SIG-M5 (cell line): ENCODE measurements at places on chromosomes 2 and 18.

DNA sequence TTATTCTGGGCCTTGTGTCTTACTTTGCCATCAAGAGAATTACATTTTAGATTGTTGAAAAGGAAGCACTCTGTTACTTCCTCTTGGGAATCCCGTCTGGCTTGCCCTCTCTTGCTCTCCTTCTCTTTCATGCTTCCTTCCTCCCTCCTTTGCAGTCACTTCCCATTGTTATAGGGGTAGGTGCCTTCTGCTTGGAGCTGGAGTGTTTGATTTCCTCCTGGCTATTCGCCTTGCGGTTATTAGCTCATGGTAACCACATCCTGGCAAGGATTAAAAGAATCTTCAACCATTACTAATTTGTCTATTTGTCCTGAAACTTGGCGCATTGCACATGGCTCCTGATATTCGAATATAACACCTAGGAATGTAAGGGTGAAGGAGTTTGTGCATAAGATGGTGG, 115.0 kb downstream of the CERS6 start:
- DNase-seq: no peak

DNA sequence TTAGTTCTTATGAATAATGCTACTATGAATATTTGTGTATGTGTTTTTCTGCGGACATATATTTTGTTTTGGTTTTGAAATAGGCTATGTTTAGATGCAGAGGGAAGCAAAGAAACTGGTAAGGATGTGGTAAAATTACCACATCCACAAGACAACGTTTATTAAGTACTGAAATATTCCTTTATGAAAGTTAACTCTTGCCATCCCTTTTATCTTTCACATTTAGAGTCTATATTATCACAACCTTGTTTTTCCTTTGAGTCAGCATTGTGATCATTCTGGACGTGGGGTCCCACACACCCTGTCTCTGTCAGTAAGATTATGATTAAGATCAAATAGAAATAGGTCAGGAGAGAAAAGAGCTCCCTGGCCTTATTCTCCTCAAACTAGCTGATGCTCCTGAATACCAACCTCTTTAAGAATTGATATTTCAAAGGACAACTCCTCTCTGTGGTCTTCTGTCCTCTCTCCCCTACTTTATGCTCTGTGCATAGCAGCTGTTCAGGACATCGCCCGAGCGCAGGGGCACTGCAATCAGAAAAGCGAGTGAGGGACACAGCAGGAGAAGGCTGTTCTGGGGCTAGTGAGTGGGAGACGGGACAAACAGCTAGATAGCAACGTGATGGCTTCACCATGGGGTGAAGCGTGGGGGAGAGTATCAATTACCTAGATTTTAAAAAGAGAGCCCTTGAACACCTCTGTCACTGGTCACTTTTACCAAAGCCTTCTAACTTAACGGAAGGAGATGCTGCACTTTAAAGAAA, 12.2 kb downstream of the METAP1D start:
- no peak for DNase-seq

- no peak for DNase-seq
Measured at GRCh38 chr2:224832207-224832606, 116.0 kb upstream of the CCDC195 start.

DNA sequence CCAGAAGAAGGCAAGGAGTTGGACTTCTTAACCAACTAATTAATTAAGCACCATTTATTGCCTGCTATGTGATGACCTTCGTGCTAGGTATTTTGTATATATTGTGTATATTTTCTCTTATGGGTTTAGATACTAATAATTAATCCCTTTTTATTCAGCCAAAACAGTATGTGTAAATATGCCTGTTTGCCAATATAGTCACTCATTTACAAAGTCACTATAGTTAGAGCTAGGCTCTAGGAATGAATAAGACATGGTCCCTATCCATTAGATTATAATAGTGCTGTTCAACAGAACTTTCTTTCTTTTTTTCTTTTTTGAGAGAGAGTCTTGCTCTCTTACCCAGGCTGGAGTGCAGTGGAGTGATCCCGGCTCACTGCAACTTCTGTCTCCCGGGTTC, 51.4 kb downstream of the GREB1L start:
- no peak for DNase-seq

GRCh38 chr2:67503066-67503795, 106.1 kb downstream of the ETAA1 start:
- DNase-seq: no peak

DNA sequence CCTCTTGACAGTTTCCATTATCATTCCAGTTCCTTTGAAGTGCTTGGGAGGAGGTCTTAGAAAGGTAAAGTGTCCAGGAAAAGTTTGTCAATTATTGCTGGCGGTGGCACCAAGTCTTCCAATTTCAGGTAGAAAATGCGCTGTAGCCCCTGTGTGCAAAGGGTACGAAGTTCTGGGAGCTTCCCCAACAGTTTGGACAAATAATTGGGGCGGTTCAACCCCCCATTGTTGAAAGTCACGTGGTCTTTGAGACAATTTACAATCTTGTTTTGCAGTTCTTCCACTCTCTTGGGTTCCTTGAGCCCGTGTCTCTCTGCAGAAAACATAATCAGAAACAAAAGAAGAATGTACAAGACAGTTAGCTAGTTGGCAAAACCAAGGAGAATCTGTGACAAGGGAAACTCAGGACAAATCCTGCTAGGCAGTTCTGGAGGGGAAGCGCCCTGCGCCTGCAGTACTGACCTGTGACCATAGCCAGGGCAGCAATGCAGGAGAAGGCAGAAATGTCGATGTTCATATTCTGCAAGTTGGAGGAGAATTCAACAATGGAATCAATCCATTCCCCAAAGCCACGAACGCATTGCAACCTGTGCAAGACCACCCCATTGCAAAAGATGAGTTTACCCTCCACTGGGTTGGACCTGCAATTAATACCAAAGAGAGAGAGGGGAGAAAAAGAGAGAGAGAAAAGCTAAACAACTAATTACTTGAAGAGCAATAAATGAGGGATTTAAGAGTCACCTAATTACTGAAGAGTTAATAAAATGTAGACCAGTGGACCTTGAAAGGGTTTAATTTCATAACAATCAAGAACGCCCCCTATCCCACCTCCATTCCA, 6.6 kb downstream of the NR4A2 start:
- DNase-seq: no peak

GRCh38 chr18:3156325-3156640, 63.5 kb downstream of the MYOM1 start:
- no peak for DNase-seq

GRCh38 chr2:1544478-1545069, 131.3 kb downstream of the TPO start:
- no peak for DNase-seq

DNA sequence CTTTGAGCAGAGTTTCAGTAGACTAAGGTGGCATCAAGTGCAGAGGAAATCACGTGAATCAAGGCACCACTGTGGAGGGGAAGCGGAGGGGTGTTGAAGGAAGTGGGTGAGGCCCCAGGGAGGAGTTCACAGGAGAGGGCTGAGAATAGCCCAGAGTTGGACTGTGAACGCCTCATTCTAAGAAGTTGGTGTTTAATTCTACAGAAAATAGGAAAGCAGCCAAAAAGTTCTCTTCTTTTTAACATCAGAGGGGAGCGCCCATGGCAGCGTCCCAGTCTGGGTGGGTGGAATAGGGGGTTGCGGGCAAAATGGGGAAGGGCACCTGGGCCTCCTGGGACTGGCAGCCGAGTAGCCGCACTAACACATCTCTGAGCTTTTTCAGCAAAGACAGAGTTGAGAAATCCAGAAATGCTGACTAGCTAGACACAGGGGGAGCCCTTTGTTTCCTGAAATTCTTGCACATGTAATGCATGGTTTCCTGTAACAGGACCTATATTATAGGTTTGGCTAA, 97.0 kb downstream of the NEB start:
- peak; percentile 27 for DNase-seq

GRCh38 chr2:196123679-196124373, 47.6 kb downstream of the STK17B start:
- DNase-seq: no peak

- DNase-seq: no peak
Measured at GRCh38 chr18:44537526-44537925, 143.2 kb upstream of the SETBP1 start.

DNA sequence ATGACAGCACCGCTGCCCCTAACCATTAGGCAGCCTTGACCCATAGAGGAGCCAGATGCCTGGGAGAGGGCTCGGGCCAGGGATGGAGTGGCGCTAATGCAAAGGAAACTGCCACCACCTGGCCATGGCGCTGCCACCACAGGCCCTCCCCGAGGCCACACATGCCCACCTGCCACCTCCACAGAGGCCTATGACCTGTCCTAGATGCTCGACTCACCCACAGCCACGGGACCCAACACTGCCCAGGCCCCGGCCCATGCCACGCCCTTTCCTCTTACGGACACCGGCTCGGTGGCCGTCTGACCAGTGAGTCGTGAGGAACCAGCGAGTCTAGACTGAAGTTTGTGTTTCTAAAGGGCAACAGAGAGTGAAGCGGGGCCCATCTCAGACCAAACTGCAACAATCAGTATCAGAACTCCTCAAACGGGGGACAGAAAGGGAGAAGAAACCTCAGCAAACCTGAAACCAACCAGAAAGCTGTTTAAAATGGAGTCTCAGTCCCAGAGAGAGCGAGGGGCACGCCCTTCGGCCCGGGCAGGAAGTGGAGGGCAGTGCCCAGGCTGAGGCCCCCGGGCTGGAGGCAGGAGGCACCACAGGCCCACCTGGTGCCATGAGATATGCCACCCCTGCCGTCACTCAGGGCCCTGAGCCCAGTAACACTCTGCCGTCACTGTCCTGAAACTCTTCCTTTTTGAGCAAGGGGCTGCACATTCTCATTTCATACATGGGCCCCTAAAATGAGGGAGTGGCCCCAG, 711 bp downstream of the GPR17 start:
- DNase-seq: no peak

GRCh38 chr18:48908916-48909315, 41.8 kb downstream of the SMAD7 start:
- no peak for DNase-seq

GRCh38 chr2:133139847-133140533, 428.3 kb downstream of the NCKAP5 start:
- DNase-seq: no peak

GRCh38 chr18:45316127-45316526, 299.1 kb upstream of the SLC14A2 start:
- no peak for DNase-seq

DNA sequence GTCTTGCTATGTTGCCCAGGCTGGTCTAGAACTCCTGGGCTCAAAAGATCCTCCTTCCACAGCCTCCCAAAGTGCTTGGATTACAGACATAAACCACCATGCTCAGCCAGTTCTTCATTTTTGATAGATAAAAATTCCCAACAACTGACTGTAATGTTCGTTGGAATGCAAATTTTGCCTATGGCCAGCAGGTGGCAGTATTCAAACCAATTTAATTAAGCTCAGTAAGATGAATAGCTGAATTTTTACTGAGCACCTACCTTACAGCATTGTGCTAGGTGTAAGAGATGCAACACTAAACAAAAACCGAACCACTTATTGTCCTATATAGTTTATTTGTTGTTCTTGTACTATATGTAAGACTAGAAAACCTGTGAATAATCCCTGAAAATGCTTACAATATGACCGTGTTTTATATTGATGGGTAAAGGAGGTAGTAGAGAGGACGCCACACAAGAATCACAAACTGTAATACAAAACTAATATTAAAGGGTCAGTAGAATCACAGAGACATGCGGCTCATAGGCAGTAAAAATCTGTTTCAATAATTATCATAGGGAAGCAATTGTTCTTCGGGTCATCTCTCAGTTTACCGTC, 8.2 kb upstream of the TMEM182 start:
- DNase-seq: no peak

DNA sequence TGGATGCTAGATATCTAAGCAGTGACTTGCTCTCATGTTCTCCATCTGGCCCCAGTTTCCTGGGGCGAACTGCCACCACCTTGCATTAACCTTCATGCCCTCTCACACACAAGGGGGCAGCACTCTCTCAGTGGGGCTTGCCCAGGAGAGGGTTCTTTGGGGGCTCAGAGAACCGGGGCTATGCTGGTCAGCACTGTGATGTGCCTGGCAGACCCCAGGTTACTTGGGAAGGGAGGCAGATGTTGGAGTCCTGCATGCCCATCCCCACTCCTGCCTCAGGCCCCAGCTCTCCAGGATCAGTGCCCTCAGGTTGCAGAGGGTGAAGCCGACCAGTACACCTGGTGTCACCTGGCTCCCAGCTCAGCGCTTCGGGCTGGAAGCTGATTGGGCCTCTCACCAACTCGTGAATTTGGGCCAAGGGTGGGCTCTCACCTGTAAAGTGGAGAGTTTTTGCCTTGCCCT, 396.2 kb upstream of the HS6ST1 start:
- no peak for DNase-seq

GRCh38 chr2:176502619-176503018, 233.4 kb downstream of the MTX2 start:
- DNase-seq: no peak

DNA sequence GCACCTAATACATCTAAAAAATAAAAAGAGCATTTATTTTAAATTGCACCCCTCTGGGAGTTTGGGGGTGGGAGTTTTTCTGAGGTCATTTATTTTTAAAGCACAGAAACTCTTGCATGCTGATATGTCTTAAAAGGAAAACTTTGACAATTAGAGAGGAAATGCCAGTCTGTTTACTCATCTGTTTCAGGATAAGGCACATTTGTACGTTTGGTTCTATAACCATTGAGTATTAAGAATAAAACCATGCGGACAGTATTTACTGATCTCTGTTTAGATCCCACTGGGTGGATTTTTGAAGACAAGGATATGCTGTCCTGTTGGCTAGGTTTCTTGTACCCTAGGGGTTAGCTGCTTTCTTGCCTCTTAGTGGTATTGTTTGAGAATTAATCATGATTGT, 122.9 kb downstream of the TANC1 start:
- DNase-seq: no peak

DNA sequence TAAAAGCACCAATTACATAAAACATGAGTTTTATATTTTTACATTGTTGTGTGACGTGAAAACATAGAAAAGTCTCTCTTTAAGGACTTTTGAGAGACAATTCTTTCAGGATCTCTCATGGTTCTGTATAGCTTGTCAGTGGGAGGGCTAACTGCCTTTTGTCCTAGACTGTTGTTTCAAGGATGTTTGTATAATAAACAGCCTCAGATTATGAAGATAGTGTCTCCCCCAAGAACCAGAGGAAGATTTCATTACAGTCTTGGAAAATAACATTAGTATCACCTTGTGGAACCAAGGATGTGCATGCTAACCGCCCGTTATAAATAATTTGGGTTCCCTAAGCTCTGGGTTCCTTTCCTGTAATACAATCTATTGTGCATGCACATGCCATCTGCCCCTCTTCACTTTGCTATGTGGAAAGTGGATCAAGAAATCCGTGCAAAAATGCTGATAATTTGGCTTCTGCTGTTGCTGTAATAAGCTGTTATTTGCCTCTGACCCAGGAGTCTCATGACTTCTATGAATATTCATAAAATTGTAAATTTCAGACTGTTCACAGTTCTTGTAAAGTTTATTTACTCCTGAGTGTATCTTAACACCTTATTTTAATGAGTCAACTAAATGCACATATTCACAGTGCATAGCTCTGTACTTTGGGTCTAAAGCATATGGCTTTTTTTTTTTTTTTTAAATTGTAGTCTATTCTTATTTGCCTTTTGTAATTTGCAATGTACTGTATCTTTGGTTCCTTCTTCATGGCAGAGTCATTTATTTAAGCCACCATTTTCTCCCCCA, 265.5 kb downstream of the PTH2R start:
- DNase-seq: no peak
